Right ventricle myocardium inferior (tissue), 1 donor: ENCODE measurements at places on chromosomes 12 and 14. TPM values are rescaled to one million over a fixed set of nuclear protein-coding genes. Genes with fewer than 3 reads are reported as not detected.

CISTR gene
- total RNA-seq = 1.7 TPM

KCNA1 gene
- not detected for total RNA-seq

GLIPR1L1 gene
- total RNA-seq = not detected

DNA sequence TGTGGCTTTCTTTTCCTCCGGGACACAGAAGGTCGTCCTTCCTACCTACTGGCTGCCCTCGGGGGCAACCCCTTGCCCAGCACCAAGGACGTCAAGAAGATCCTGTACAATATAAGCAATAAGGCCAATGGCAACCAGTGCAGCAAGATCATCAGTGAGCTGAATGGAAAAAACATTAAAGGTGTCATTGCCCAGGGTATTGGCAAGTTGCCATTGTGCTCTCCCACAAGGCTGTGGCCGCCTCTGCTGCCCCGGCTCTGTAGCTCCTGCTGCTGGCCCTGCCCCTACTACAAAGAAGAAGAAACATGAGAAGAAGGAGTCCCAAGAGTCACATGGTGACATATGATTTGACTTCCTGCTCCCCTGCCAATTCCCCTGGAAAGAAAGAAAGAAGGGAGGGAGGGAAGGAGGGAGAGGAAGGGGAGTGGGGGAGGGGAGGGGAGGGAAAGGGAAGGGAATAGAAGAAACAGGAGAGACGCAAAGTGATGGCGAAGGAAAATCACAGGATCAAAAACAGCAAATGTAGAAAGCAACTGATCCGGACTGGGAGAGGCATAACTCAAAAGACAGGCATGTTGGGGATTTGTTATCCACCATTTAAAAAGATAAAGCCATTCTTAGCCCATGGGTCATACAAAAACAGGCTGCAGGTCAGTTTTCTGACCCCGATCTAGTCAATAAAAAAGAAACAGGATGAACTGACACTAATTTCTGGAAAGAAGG, 61.3 kb upstream of the RESF1 start:
- peak; percentile 73 for DNase-seq

DNA sequence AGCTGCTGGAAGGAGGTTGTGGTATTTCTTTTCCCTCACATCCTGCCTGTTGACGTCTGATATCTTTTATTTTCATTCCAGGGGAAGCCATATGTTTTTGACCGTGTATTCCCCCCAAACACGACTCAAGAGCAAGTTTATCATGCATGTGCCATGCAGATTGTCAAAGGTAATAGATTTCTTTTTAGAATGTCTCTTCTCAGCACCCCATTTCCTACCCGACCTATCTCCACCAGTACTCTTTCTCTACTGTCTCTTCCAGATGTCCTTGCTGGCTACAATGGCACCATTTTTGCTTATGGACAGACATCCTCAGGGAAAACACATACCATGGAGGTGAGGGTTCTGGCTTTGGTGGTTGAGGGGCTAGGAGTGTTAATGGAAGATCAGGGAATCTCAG, 13.5 kb downstream of the KIF5A start:
- DNase-seq = no peak

DNA sequence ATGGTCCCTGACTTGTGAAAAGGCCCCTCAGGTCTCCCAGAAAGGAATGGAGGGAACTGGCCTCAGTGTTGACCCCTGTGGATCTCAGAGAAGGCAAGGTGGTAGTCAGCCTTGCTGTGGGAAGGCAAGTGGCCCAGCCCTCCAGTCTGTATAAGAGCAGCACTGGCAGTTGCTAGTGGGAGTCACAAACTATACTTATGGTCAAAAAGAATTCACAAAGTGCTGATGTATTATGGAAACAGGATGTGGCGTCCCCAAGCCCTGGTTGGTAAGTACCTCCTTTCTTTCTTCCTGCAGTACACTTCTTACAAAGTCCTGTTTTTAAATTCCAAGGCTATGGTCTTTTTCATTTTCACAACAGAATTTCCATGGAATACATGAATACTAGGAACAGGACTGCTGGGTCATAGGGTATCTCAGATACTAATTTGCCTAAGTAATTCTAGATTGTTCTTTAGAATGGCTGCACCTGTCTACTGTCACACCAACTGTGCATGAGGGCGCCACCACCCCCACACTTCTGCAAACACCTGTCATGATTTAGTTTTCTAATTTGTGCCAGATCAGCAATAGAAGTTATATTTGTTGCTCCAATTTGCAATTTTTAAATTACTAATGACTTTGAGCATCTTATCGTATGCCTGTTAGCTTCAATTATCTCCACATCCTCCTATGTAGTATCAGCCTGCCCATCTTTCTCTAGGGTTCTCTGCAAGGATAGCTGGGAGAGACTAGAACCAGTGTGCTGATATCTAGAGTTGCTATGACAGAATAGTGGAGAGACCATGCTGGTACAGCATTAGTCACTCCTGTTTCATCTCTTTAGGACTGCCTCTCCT, 40.7 kb upstream of the TMEM263 start:
- no peak for DNase-seq

DNA sequence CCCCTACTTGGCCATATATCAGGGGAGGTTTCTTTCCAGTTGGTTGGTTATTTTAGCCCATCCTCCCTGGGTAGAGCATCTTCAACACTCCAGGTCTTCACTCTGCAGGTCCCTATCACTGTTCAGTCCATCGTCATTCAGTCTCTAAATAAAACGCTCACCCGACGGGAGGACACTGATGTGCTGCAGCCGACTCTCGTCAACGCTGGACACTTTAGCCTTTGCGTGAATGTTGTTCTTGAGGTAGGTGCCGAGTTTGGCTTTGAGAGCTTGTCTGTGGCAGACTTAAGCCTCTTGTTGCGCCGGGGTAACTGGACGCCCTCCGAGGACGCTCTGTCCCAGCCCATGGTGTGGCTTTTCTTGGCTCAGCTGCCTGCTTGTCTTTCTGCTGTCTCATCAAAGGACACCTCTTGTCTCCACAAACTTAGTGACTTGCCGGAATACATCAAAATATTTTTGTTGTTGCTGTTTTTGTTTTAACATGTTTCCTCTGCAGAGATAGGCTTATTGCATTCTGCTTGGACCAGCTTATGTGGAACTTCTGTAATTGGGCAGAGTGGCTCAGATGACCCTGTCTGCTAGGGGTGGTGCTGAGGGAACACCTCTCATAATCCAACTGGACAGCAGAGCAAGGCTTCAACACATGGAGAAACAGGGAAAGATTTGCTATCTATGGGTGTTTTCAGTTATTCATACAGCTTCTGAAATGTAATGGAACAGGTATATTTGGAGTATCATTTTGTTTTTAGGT, 26.5 kb downstream of the TCTN1 start:
- peak; percentile 81 for DNase-seq
